ENCODE measurements at places on chromosomes 4 and X.

DNA sequence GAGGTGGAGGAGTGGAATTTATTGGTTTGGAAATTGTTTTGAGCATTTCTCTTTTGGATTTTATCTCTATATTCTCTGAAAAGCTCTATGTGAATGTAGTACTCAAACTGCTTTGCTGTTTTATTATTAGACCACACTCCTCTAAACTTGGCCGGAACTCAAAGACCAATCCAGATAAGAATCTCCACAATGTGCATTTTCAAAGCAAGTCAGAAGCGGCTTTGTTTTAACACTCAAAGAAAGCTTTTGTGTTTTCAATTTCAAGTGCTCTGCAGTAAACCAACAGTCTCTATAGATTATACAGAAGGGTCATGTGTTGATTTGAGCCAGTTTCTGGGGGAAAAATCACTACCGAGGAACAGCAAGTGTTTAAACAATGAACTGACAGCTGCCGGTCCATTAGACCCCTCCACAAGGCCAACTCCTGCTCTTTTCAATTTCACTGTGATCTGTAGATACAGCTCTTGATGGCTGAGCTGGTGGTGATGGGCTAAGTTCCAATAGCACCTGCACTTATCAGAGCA, 79.4 kb downstream of the FTHL17 start:
- no peak for DNase-seq

- DNase-seq = no peak
Observed at GRCh38 chrX:29461039-29461438, 754.3 kb upstream of the MAGEB2 start.

DNA sequence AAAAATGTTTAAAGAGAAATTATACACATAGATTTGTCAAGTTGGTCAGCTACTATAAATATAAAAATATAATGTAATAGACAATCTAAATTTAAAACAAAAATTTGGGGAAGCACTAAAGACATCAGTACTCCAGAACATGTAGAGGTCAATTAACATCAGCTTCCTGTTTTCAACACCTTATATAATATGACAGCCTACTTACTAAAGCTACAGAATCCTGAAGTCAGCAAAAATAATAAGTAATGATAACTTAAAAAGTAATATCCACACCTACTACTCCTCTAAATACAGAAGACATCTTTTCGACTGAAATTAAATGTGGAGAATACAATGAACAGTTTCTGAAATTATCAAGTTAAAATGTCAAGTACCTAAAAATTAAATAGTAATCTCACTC, 118.6 kb downstream of the LRBA start:
- DNase-seq = no peak

- DNase-seq = no peak
Observed at GRCh38 chr4:119039779-119040178, 95.9 kb upstream of the MYOZ2 start.

- peak; percentile 25 for DNase-seq
Observed at GRCh38 chr4:185143601-185143969, 519 bp downstream of the SLC25A4 start.

GRCh38 chr4:159706704-159707103, 603.8 kb downstream of the RAPGEF2 start:
- DNase-seq = no peak

DNA sequence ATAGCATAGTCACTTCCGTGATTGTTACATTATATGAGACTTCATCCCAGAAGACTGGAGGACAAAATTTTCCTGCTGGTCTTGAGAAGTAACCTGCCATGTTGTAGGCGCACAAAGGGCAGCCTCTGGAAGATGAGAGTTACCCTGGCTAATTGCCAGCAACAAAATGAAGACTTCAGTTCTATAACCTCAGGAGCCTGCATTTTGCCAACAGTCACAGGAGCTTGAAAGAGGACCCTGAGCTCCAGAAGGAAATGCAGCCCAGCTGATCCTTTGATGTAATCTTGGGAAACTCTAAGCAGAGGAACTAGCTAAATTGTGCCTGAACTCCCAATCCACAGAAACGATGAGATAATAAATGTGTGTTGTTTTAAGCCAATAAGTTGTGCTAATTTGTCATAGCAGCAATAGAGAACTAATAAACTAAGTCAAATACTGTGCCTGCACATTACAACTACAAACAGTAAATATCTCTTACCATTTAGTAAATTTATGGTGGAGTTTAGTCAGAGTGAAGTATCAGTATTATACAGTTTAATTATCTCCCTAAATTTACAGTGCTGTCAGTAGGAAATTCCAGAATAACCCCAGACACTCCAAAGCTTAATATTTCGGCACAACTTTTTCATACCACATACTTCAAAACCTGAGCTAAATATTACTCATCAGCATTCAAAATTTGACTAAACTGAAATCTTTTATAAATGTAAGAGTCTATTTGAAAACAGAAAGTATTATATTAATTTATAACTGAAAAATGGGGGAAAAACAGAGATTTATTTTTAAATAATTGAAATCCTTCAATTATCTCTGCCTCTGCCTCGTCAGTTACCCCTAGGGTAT, 90.1 kb upstream of the MAPK10 start:
- DNase-seq = no peak

GRCh38 chrX:47638816-47639215, 9.1 kb upstream of the CFP start:
- no peak for DNase-seq

DNA sequence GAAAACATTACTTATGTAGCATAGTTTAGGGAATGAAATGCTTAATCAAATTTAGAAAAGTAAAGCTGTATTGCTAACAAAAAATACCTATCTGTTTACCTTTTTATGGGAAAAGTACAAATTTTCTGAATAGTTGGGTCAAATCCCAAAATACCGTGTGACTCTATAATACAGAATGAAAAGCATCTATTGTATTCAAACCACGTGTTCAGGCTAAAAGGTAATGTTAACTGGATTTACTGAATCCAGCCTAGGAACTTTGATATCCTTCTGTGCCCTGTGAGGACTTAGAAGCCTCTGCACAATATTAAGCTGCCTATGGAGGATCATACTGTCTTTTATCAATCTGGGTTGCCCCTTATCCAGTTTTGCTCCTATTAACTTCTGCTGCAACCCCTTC, 36.3 kb upstream of the AGA start:
- no peak for DNase-seq

DNA sequence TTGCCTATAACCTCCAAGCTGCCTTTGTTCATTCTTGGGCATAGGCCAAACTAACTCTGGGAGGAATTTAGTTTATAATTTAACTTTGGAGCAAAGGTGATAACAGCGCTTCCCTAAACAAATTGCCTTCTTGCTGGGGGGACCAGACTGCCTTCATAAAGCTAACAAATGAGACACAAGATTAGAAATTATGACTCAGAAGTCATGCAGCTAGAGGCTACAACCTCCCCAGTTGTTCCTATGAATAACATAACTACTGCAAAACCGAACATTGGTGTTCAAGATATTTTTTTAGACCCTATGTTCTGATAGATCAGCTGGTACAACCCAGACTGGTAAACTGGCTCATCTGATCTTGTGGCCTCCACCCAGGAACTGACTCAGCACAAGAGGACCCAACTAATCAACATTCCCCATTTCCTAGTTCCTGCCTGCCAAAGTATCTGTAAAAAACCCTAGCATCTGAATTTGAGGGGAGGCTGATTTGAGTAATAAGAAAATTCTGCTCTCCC, 22.0 kb upstream of the TMPRSS11B start:
- no peak for DNase-seq

- no peak for DNase-seq
Observed at GRCh38 chr4:139966383-139966782, 187.6 kb downstream of the MAML3 start.

DNA sequence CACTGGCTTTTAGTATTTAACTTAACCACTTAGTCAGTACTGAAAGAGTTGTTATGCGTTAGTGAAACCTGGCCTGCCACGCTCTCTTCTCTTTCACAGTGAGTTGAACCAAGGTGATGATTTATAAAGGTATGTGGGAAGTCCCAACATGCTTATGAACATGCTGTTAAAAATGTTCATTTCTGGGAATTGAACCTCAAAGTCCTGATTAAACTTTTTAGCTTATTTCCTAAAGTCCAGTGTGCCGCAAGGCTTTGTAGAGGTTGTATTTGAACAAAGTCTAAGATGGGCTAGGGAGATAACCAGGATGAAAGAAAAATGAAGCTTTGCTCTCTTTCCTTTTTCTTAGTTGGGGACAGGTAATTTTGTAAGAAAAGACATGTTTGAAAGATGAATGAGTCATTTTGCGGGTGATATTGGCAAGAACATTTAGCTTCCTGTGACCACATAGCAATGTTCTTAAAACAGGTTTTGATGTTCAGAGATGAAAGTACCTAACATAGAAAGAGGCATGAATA, 270.3 kb downstream of the DTHD1 start:
- DNase-seq = peak; percentile 3
